ENCODE measurements at places on chromosomes 2 and 18. TPM values are rescaled to one million over a fixed set of nuclear protein-coding genes. Genes with fewer than 3 reads are reported as not detected.

- H3K27ac ChIP-seq: no peak overlapping the region
- H3K4me1 ChIP-seq: peaks cover 3% of the 10 kb centered on the region
- H3K36me3 ChIP-seq: no peaks in the 10 kb centered on the region
Observed at GRCh38 chr2:27097341-27097740, 10.8 kb downstream of the KHK start.

The LNPK gene
- 29.3 TPM for total RNA-seq

DNA sequence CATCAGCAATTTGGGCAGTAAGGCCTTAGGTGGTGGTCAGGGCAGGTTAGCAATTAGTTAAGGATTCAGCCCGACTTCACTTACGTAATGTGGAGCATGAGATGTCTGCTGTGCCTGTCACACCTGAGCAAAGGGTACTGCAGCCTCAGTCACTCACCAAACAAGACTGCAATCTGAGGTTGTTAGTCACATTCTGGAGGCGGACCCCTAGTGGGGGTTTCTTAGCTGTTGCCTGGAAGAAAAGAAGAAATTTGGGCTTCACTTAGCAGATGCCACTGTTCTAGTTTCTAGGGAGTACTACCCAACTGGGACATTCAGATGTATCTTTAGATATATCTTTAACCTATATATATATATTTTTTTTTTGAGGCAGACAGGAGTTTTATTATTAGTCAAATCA is 529.9 kb downstream of the SLC4A3 start:
- peaks cover 2% of the 10 kb centered on the region for H3K27me3 ChIP-seq
- H3K27ac ChIP-seq: no peak overlapping the region
- H3K4me3 ChIP-seq: no peak overlapping the region
- H3K36me3 ChIP-seq: no peaks in the 10 kb centered on the region
- no peak for DNase-seq
- H3K4me1 ChIP-seq: no peaks in the 10 kb centered on the region

The ALPI gene
- not detected for total RNA-seq

DNA sequence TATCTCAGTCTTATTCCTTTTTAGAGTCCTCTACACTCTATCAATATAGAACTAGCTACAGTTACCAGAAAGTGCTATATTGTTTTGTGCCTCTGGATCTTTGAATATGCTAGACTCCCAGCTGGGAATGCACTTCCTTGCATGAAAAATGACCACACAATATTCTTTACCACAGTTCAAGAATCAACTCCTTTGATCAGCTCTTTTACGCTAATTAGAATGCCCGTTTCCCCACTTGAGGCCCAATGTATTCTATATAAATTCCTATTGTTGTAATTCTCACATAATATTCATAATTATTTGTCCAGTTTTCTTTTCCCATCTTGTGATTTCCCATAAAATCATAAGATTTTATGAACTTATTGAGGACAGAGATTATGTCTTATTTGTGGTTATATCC is 142.2 kb downstream of the UBE2E3 start:
- peak overlapping the region; percentile 7 for H3K4me3 ChIP-seq
- peaks cover 19% of the 10 kb centered on the region for H3K36me3 ChIP-seq
- no peak for DNase-seq
- H3K4me1 ChIP-seq: peaks cover 70% of the 10 kb centered on the region
- H3K27ac ChIP-seq: peak overlapping the region; percentile 46

- H3K4me1 ChIP-seq: no peaks in the 10 kb centered on the region
- DNase-seq: no peak
- no peak overlapping the region for H3K4me3 ChIP-seq
- no peaks in the 10 kb centered on the region for H3K27me3 ChIP-seq
- no peaks in the 10 kb centered on the region for H3K36me3 ChIP-seq
- no peak overlapping the region for H3K27ac ChIP-seq
Observed at GRCh38 chr2:142621287-142621686, 256.2 kb upstream of the KYNU start.

GRCh38 chr18:39051013-39051412 is 1485.4 kb upstream of the CELF4 start:
- no peaks in the 10 kb centered on the region for H3K4me1 ChIP-seq
- no peak overlapping the region for H3K27ac ChIP-seq
- no peak overlapping the region for H3K4me3 ChIP-seq
- no peaks in the 10 kb centered on the region for H3K27me3 ChIP-seq
- H3K36me3 ChIP-seq: no peaks in the 10 kb centered on the region

- no peak overlapping the region for H3K4me3 ChIP-seq
- DNase-seq: no peak
- H3K27ac ChIP-seq: no peak overlapping the region
- H3K27me3 ChIP-seq: peaks cover 2% of the 10 kb centered on the region
- H3K4me1 ChIP-seq: no peaks in the 10 kb centered on the region
- H3K36me3 ChIP-seq: no peaks in the 10 kb centered on the region
Observed at GRCh38 chr2:9313443-9313842, 106.8 kb downstream of the ASAP2 start.

The RTP5 gene
- not detected for total RNA-seq

The SCYGR5 gene
- not detected for total RNA-seq

The DOCK10 gene
- total RNA-seq: 180 TPM

DNA sequence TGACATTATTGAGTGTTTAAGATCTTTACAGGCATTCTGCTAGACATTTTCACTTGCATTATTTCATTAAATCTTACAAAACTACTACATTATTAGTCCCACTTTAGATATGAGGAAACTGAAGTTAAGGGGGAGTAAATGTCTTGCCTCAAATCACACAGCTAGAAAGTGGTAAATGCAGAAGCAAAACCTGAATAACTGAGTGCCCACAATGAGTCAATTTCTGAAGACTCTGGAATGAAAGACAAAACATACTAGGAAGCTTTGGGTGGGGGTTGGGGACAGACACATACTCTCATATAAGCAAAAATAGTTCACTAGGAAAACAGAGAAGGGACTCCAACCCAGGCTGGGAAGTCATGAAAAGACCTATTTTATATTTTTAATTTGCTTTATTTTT is 214.4 kb upstream of the LRATD1 start:
- no peaks in the 10 kb centered on the region for H3K36me3 ChIP-seq
- H3K4me1 ChIP-seq: no peaks in the 10 kb centered on the region
- DNase-seq: no peak
- H3K27me3 ChIP-seq: no peaks in the 10 kb centered on the region
- no peak overlapping the region for H3K4me3 ChIP-seq

The SPATS2L gene
- 1.7 TPM for total RNA-seq

DNA sequence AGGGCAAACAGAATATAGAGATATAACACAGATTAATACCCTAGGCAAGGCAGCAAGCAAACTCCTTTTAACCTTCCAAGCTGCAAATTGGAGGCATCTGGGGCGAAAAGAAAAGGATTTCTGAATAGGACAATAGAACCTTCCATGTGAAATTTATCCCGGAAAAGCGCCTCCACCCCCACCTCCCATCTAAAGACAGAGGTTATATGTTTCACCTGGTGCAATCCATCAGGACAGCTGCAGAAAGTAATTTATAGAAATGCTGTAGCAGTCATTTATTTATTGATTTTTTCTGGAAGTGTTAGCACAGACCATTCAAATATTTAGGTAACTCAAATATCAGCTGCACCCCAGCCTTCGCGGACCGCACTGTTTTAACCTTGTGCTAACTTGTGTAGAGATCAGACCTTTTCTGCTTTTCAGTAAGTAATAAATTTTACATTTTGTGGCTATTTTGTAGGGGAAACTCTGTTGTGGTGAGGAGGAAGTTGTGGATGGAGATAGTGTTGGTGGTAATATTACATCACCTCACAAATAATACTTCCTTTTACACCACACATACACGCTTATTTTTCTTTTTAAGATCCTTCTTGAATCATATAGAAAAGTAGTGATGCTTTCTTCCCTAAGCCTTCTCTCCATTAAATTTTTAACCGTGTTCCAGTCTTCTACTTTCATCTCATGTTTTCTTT is 919.3 kb upstream of the CDH2 start:
- no peaks in the 10 kb centered on the region for H3K27me3 ChIP-seq
- H3K4me3 ChIP-seq: no peak overlapping the region
- H3K27ac ChIP-seq: no peak overlapping the region
- H3K4me1 ChIP-seq: no peaks in the 10 kb centered on the region
- no peaks in the 10 kb centered on the region for H3K36me3 ChIP-seq
- DNase-seq: no peak

- H3K27me3 ChIP-seq: peaks cover 8% of the 10 kb centered on the region
- no peak for DNase-seq
- no peak overlapping the region for H3K27ac ChIP-seq
Observed at GRCh38 chr2:219907011-219907365, 279.6 kb downstream of the SLC4A3 start.

DNA sequence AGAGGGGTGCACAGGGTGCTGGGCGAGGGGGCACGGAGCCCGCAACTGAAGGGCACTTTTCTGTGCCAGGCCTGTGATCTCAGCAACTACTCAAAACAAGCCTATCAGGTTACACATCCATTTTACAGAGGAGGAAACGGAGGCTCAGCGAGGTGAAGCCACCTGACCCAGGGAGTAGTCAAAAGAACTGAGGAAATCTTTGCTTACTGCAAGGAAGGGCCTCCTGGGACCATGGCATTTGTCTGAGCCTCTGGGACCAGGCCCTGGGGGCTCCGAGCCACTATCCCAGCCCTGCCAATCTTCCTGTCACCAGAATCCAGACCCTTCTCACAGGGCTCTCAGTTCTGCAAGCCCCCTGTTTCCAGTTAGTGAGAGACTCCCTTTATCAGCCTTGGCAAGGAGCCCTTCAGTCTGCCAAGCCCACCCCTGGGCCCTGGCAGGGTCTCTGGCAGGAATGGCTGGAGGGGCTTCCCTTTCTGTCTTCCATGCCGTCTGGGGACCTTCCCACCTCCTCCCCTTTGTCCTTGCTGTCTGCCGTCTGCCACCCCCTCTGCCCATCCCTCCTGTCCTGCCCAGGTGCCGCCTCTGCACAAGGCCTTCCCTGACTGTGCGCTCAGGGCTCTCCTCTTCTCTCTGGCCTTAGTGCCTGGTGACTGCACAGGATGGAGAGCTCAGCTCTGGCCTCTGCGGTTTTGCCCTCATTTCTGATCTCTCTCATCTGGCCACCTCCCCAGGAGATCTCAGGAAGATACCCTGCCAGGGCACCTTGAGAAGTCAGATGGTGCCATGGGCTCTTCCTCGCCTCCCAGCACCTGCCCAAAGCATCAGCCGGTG is 194.7 kb upstream of the GLI2 start:
- H3K4me1 ChIP-seq: no peaks in the 10 kb centered on the region
- DNase-seq: no peak
- no peaks in the 10 kb centered on the region for H3K36me3 ChIP-seq
- H3K4me3 ChIP-seq: no peak overlapping the region
- H3K27me3 ChIP-seq: peaks cover 15% of the 10 kb centered on the region
- H3K27ac ChIP-seq: no peak overlapping the region

The RAPH1 gene
- total RNA-seq: 2.1 TPM

The IL1RL2 gene
- total RNA-seq: not detected

The STARD7 gene
- 87.5 TPM for total RNA-seq

- H3K27me3 ChIP-seq: no peaks in the 10 kb centered on the region
- no peak for DNase-seq
- no peak overlapping the region for H3K4me3 ChIP-seq
- H3K36me3 ChIP-seq: peaks cover 20% of the 10 kb centered on the region
- no peak overlapping the region for H3K27ac ChIP-seq
Observed at GRCh38 chr2:171066110-171066509, 94.6 kb downstream of the TLK1 start.

- no peaks in the 10 kb centered on the region for H3K27me3 ChIP-seq
- H3K4me1 ChIP-seq: peaks cover 7% of the 10 kb centered on the region
- no peaks in the 10 kb centered on the region for H3K36me3 ChIP-seq
- H3K4me3 ChIP-seq: no peak overlapping the region
Observed at GRCh38 chr18:44897816-44898215, 217.1 kb downstream of the SETBP1 start.

DNA sequence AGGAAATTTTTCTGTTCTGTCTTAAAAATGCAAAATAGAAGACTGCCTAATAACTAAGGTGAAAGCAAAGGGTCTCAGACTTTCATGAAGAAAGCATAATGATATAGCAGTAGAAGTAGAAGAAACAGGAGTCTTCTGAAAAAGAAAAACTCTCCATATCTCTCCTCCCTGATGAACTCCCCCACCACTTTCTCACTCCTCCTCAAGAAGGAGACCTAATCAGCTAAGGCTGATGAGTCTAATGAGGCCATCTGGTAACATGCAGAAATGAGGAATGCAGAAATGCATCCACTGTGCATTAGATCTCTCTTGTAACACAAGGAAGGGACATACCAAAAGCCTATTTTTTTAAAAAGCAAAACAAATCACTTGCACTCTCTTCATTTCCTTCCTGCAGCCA is 273.7 kb upstream of the UBE2E3 start:
- H3K27me3 ChIP-seq: peaks cover 6% of the 10 kb centered on the region
- DNase-seq: no peak
- no peaks in the 10 kb centered on the region for H3K36me3 ChIP-seq
- no peak overlapping the region for H3K27ac ChIP-seq
- H3K4me3 ChIP-seq: no peak overlapping the region

GRCh38 chr18:49161627-49162026 is 210.9 kb upstream of the SMAD7 start:
- H3K36me3 ChIP-seq: peaks cover 32% of the 10 kb centered on the region
- no peak for DNase-seq
- no peaks in the 10 kb centered on the region for H3K27me3 ChIP-seq

- H3K27ac ChIP-seq: no peak overlapping the region
- H3K36me3 ChIP-seq: peaks cover 66% of the 10 kb centered on the region
- H3K4me3 ChIP-seq: no peak overlapping the region
- no peak for DNase-seq
- H3K4me1 ChIP-seq: no peaks in the 10 kb centered on the region
Observed at GRCh38 chr2:47008381-47009252, 93.0 kb upstream of the MCFD2 start.

The ALK gene
- not detected for total RNA-seq

The KIF5C gene
- 9.4 TPM for total RNA-seq

The IKZF2 gene
- 21.1 TPM for total RNA-seq

- no peak for DNase-seq
- no peak overlapping the region for H3K27ac ChIP-seq
- H3K27me3 ChIP-seq: no peaks in the 10 kb centered on the region
- H3K4me1 ChIP-seq: no peaks in the 10 kb centered on the region
- no peak overlapping the region for H3K4me3 ChIP-seq
- no peaks in the 10 kb centered on the region for H3K36me3 ChIP-seq
Observed at GRCh38 chr18:78105611-78106010, 856.0 kb downstream of the GALR1 start.

- H3K27ac ChIP-seq: no peak overlapping the region
- no peaks in the 10 kb centered on the region for H3K27me3 ChIP-seq
- no peaks in the 10 kb centered on the region for H3K4me1 ChIP-seq
- H3K36me3 ChIP-seq: no peaks in the 10 kb centered on the region
- no peak for DNase-seq
Observed at GRCh38 chr2:235538981-235539380, 45.1 kb downstream of the AGAP1 start.

The SLC19A3 gene
- not detected for total RNA-seq

The C1QL2 gene
- total RNA-seq: not detected

The VWC2L gene
- not detected for total RNA-seq

The CACNB4 gene
- 0.58 TPM for total RNA-seq

The OTOS gene
- not detected for total RNA-seq
